ENCODE measurements at places on chromosomes 12 and 14.

DNA sequence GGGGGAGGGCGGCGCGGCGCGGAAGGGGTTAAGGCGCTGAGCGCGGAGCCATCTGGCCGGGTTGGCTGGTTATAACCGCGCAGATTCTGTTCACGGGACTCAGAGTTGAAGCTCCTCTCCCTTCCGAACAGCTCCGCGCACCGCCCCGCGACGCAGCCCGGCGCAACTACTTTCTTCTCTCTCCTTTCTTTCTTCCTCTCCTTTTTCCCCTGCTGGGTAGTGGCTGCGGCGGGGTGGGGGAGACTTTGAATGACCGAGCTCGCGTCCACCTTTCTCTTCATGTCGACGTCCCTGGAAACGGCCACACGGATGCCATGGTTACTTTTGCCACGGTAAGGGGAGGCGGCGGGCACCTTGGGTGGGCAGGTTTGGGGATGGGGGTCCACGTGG lies at the start of gene NTF3:
TSS of gene NTF3 (plus strand) at position 98 of the 390 bp plus-strand sequence. CDS start at position 315, 217 bp downstream.
- no peak for DNase-seq

DNA sequence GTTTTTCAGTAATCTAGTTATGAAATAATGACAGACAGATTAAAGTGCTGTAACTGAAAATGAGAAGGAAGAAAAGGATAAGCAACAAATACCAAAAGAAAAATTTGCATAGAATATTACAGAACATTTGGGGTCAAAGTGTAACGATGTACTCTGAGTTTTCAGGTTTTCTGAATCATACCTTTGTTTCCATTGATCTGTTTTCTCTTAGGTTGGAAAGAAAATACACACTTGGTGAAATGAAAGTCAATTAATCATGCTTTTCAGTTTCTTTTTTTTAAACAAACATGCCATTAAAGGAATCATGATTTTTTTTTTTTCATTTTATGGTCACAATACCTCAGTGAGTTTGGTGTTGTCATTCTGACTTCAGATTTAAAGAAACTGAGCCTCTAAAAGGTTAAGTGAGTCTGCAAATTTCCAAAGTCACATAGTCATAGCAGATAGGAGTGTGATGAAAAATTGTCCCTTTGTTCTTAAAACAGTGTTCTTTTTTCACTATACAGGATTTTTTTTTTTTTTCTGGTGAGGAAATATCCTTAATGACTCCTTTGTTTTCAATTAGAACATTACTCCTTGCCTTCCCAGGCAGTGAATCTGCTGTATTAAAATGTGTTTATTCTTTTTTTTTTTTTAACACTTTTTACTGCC lies 35.9 kb upstream of the PZP start:
- no peak for DNase-seq

GRCh38 chr12:76290963-76291859 lies 57.0 kb downstream of the BBS10 start:
- no peak for DNase-seq

GRCh38 chr12:113815031-113815430 lies 151.1 kb downstream of the RBM19 start:
- no peak for DNase-seq

DNA sequence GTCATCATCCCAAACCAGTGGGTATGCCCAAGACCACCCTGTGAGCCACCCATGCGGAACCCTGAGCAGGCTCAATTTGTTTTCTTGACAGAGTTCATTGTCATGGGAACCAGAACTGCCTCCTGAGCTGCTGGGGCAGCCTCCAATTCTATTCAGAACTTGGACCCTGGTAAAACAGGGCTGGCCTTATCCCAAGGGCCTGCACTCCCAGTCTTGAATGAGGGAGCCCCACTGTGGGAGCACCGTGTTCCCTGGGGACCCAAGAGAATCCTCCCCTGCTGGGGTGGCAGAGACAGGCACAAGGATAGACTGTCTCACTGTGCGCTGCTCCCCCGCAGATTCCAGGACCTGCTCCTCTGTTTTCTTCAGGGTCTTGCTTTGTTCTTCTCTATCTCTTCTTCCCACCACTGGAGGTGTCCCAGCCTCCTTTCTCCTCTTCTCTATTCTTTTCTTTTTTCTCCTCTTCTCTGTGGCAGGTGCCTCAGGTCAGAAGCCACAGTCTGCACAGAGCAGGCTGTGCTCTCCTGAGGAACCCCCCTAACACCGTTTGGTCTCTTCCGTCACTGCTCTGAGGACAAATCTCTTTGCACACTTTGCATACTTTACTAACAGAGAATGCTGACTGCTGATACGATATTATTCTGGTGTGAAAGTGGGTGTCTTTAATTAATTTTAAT lies 31.2 kb upstream of the CHPT1 start:
- DNase-seq = no peak

Measured in neuronal stem cell (in vitro differentiated cells).